Metanephros (tissue), 2 donors: ENCODE measurements at places on chromosomes 4 and X. TPM values are rescaled to one million over a fixed set of nuclear protein-coding genes. Genes with fewer than 3 reads are reported as not detected.

The SYNPO2 gene
- total RNA-seq = 29.0 TPM

The DIPK2B gene
- total RNA-seq = 13.4 TPM

The ARHGEF9 gene
- 24.8 TPM for total RNA-seq

The PDZD11 gene
- total RNA-seq = 27.7 TPM

The MAMLD1 gene
- 5.3 TPM for total RNA-seq

The ENAM gene
- 4.8 TPM for total RNA-seq

The TMSB4X gene
- 2,905 TPM for total RNA-seq

The TNIP3 gene
- total RNA-seq = 1.5 TPM

The PCDH18 gene
- total RNA-seq = 207 TPM

The GPR143 gene
- total RNA-seq = 7.8 TPM

The SHOX gene
- total RNA-seq = 0.06 TPM

The CXCL10 gene
- total RNA-seq = 3.3 TPM

The CPE gene
- 93.4 TPM for total RNA-seq

The CT45A5 gene
- not detected for total RNA-seq

The MAGEB17 gene
- total RNA-seq = not detected

The GJB1 gene
- total RNA-seq = 15.1 TPM

The WDR17 gene
- 6.0 TPM for total RNA-seq

The OTUD6A gene
- total RNA-seq = not detected

The TBC1D8B gene
- total RNA-seq = 11.3 TPM

The SPRY1 gene
- total RNA-seq = 99.9 TPM

The CTAG2 gene
- not detected for total RNA-seq

The SMPX gene
- total RNA-seq = 73.3 TPM

The TMSB15A gene
- 13.9 TPM for total RNA-seq

The G3BP2 gene
- total RNA-seq = 119 TPM

The UBE2D3 gene
- total RNA-seq = 382 TPM

The ADH1A gene
- 0.35 TPM for total RNA-seq

The UGT2B17 gene
- total RNA-seq = not detected

The TIGD2 gene
- 7.5 TPM for total RNA-seq

The SPOCK3 gene
- total RNA-seq = 6.1 TPM

The IBSP gene
- not detected for total RNA-seq

The KIT gene
- 15.1 TPM for total RNA-seq

The RRH gene
- total RNA-seq = 0.18 TPM

The MAP7D2 gene
- 0.93 TPM for total RNA-seq

The SULT1E1 gene
- 354 TPM for total RNA-seq

The SPANXC gene
- total RNA-seq = not detected

The CENPE gene
- 5.2 TPM for total RNA-seq

The TRAM1L1 gene
- total RNA-seq = 9.9 TPM

The CYSLTR1 gene
- total RNA-seq = 3.0 TPM

The GAGE13 gene
- not detected for total RNA-seq

The FANCB gene
- 6.5 TPM for total RNA-seq

The SPP1 gene
- 265 TPM for total RNA-seq

The SYN1 gene
- 0.64 TPM for total RNA-seq

The USP17L30 gene
- total RNA-seq = not detected

The GPM6B gene
- 15.9 TPM for total RNA-seq

The MAGEA1 gene
- not detected for total RNA-seq

The OTOP1 gene
- not detected for total RNA-seq

The L1CAM gene
- 38.7 TPM for total RNA-seq

The HCCS gene
- total RNA-seq = 15.1 TPM

The H2BW2 gene
- not detected for total RNA-seq

The CDX4 gene
- not detected for total RNA-seq

The IL2RG gene
- total RNA-seq = 3.2 TPM

The ENPP6 gene
- 3.9 TPM for total RNA-seq

The SORBS2 gene
- 61.0 TPM for total RNA-seq

The P2RY10 gene
- 1.1 TPM for total RNA-seq

The RBM10 gene
- total RNA-seq = 47.7 TPM

The MXRA5 gene
- total RNA-seq = 23.9 TPM

The NCAPG gene
- total RNA-seq = 12.6 TPM

The SCD5 gene
- 27.0 TPM for total RNA-seq
